ENCODE measurements at places on chromosomes 6 and 20.

DNA sequence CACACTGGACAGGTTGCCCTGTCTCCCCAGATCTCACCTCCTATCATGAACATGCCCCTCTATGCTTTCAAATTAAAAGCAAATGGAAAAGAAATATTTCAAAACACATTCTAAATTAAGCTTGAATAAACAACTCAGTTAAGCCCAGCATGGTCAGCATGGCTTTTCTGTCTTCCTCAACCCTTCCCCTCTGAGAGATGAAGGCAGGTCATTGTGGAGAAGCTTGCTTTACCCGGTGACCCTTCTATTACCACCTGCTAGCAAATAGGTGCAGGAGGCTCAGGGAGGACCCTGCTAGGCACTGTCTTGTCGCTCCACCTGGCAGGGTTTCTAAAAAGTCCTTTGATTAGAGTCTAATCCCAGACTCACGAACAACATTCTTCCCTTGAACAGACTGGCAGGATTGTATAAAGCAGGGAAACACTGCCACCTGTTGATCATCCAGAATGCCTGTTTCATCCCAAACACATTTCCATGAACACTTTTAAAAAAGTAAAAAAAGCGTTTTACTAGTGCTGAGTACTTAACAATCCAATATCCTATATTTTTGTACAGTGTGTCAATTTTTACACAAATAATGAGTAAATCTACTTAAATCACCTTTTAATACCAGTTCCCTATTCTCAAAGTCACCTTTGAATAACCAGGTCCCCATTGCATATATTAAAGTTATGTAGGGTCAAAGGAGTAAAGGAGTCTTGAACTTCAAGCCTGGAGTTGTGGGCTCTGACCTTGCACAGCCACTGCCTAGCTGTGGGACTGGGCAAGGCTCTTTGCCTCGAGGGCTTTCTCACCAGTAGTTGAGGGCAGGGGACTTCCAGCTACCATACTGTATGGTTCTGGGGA is 75.5 kb downstream of the GPR6 start:
- DNase-seq = no peak

DNA sequence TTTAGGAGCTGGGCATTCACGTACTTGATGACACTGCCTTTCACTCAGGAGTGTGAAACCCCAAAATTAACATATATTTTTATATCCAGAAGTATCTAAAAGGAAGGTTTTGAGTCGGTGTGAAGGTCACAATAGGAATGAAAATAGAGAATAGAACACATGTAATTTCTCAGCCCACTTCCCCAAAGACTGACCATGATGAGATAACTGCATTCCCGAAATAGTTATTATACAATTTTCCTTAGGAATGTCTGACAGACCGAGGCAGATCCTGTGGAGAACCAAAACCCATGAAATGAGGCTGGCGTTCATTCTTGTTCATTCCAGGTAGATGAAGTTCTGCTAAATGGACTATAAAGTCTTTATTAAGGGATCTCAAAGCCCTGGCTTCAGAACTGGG is 10.3 kb downstream of the NSFL1C start:
- DNase-seq = no peak

GRCh38 chr6:56549014-56549413 is 93.7 kb downstream of the DST start:
- DNase-seq = no peak

GRCh38 chr6:149212892-149213801 is 104.4 kb upstream of the TAB2 start:
- no peak for DNase-seq

DNA sequence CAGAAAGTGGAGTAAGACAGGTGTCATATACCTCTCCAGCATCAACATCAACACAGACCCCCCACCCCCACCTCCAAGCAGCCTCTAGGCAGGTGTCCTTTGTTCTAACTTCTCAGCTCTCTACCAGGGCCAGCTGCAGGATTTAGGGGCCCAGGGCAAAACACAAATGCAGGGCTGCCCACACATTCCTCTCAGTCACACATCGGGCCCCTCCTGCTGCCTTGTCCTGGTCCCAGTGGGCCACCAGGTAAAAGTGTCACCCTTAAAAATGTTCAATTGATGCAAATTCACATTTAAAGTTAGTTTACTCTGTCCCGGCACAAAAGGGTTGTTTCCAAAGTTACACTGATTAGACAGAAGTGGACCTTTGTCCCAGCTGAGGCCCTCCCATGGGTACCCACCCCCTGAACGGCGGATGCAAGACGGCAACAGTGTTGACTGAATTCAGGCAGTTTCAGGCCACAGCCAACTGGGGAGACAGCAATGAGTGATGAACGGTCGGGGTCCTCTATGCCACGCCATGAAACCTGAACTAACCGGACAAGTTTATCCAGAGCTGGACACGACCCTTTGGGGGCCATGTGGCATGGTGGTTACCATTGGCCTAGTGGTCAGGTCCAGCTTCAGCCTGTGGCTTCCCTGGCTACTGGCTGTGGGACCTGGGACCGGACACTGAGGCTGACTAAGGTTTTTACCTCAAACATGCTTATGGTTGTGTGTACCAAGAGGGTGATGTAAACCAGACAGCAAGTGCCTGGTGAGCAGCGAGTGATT is 52.2 kb upstream of the UNC93A start:
- no peak for DNase-seq

DNA sequence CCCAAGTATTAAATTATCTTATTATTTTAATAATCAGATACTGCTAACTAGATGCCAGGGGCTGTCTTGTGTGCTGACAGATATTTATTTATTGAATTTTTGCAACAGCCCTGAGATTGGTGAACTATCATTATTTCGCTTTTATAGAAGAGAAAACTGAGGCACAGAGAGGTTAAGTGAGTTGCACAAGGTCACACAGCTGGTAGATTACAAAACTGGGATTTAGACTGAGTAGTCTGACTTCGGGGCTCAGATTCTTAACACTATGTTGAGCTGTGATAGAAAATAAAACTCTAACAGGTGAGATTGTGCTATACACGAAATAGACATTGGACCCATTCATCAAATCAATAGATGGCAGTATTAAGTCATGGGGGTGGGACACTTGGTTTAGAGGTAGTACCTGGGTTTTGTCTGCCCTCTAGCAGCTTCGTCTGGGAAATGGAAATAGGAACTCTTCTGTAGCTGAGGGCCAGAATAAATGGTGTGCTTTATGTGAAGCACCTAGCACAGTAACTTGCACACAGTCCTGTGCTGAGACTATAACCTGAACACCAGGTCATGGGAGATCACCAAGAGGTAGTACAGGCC is 113.4 kb downstream of the B3GAT2 start:
- no peak for DNase-seq

- DNase-seq = no peak
Measured at GRCh38 chr6:11144393-11144851, 32.9 kb upstream of the ERVFRD-1 start.

DNA sequence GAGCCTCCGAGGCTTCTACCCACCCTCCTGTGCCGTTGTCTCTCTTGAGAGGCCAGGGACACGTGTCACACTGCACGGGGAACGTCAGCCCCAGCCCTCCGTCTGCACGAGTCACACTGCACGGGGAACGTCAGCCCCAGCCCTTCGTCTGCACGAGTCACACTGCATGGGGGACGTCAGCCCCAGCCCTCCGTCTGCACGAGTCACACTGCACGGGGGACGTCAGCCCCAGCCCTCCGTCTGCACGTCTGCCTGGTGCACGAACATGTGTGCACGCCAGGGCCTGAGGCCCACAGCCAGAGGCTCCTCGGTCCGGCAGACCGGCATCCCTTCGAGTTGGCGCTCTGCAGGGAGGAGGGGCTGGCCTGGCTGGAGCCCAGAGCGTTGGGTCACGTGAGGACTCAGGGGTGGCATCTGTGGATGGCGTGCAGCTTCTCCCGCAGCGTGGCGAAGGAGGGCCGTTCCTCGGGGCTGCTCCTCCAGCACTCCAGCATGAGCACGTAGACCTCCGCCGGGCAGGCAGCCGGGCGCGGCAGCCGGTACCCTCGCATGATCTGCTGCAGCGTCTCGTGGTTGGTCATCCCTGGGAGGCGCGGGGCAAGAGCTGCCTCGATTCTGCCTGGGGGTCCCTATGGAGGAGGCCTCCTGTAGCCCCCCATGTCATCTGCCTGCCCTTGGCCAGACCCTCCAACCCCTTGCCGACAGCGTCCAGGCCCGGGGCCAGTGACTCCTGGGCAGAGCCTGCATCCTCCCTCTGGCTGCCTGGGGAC is 3.4 kb upstream of the PTK6 start:
- no peak for DNase-seq

Data from SIG-M5 (cell line).